ENCODE measurements at places on chromosomes 3 and 15.
A peak's percentile ranks its signal among the peaks of the same experiment; 100 is the strongest.

DNA sequence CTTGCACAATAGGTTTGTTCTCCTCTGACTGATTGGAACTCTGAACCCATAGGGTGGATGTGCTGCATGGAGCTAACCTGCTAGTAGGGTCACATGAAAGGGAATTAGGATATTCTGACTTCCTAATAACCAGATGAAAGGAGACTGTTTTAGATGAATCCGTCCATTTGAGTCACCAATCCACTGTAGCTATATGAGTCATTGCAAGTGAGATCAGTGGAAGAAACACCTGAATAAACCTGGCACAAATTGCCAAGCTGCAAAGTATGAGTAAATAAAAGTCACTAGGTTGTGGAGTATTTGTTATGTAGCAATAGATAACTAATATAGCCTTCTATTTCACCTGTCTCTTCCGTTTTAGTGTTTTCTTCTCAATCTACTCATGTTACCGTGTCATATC lies 584.4 kb downstream of the PDCD6IP start:
- no peak for DNase-seq

DNA sequence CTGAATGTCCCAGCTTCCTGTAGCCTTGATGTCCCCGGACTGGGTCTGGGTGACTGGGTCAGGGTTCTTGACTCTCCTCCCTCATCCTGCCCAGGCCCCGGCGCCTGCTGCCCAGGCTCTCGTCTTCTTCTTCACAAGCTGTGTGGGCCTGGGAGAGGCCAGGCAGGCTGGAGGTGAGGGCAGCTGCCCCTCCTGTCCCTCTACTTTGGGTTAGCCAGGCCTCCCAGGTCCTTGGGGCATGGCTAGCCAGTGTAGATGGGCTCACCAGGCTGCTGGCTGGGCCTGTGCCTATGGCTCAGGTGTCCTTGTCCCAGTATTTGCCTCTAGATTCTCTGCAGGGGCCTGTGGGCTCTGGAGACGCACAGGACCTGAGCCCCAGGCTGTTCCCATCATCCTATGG lies 31.8 kb downstream of the TKT start:
- no peak for DNase-seq

GRCh38 chr3:165643425-165643824 lies 193.8 kb downstream of the BCHE start:
- DNase-seq, result peak; percentile 64

- DNase-seq, result no peak
Observed at GRCh38 chr15:88992216-88992615, 79.0 kb upstream of the MFGE8 start.

- DNase-seq, result no peak
Observed at GRCh38 chr3:97297032-97297431, 467.5 kb upstream of the ARL6 start.

DNA sequence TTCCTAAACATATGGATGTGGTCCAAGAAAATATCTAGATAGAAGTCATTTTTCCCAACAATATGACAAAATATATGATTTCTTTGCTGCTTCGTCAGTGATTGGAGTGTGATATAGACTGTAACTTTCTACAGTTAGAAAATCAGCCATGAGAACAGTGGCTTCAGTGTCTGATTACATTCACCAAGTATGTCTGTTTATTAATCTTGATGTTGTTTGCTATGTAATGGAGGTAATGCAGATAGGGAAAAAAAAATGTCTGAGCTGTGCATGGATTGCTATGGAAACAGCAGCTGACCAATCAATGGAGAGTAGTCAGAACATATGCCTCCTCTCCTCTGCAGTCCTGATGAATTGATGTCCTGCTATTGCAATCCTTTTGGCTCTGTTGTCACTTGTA lies 72.3 kb upstream of the GAP43 start:
- no peak for DNase-seq

- no peak for DNase-seq
Observed at GRCh38 chr3:104367000-104367399, 999.7 kb upstream of the ALCAM start.

GRCh38 chr3:157861076-157861765 lies 245.0 kb downstream of the SHOX2 start:
- DNase-seq, result no peak

- no peak for DNase-seq
Observed at GRCh38 chr3:66912306-66912705, 85.8 kb upstream of the KBTBD8 start.

DNA sequence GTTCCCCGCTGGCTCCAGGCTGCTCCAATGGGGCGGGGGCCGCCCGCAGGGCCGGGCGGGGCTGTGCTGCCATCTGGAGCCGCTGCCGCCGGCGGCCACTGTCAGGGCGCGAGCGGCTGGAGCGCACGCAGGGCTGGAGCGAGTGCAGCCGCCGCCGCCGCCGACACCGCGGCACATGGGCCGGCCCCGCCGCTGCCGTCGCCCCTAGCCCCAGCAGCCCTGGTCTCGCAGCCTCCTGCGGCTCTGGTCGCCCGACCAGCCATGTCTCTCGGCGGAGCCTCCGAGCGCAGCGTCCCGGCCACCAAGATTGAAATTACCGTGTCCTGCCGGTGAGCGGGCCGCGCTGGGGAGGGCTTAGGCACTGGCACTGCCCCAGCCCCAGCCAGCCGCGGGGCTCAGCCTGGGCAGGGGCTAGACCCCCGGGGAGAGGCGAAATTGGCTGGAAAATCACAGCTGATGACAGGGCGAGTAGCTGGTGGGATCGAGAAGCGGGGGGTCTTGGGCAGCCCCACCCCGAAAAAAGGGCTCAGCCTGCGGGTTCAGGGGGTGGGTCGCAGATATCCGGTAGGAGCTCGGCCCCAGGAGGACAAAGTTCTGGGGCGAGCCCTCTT lies at the start of gene CPNE9:
TSS of gene CPNE9 (plus strand) at position 98 of the 611 bp plus-strand sequence. CDS start at position 262, 164 bp downstream.
- DNase-seq, result no peak
